ENCODE measurements at places on chromosomes 6 and 20.

- DNase-seq = no peak
Measured at GRCh38 chr6:25676775-25677174, 24.8 kb downstream of the SCGN start.

DNA sequence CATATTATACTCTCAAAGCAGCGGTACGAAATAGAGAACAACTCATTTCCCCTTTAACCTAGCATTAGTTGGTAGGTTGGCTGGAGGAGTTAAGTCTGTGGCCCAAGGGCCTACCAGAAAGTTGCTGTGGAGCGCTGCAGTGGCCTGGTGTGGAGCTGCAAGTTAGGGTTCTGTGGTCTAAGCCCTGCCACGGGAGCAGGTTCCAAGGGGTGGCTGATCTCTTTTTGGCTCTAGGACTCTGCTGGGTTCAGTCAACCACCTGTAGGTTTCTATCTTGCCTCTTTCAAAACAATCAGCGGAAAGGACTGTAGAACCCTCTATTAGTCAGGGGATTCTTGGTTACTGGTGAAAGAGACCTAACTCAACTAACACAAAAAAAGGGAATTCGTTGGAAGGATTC, 54.5 kb upstream of the TULP4 start:
- DNase-seq = no peak

DNA sequence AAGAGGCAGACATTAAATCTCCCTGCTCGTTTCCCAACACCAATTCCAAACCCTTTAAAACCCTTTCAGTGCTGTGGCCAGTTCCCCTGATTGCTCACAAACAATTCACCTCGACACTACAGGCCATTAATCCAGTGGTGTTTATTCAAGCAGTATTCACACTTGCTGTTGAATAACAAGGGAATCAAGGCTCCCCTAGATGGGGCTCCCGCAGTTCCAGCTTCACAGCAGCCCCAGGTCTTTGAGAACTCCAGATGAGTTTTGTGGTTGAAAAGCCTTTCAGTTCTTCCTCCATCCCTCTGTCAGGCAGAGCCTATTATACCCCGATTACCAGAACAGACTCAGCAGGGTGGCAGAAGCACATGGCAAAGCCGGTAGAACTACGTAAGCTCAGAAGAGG, 36.2 kb downstream of the JAG1 start:
- no peak for DNase-seq

- DNase-seq = no peak
Measured at GRCh38 chr6:29656798-29657197, at the start of gene MOG. Gene MOG (plus strand): TSS chr6:29657092. CDS start chr6:29657210, 118 bp downstream.

DNA sequence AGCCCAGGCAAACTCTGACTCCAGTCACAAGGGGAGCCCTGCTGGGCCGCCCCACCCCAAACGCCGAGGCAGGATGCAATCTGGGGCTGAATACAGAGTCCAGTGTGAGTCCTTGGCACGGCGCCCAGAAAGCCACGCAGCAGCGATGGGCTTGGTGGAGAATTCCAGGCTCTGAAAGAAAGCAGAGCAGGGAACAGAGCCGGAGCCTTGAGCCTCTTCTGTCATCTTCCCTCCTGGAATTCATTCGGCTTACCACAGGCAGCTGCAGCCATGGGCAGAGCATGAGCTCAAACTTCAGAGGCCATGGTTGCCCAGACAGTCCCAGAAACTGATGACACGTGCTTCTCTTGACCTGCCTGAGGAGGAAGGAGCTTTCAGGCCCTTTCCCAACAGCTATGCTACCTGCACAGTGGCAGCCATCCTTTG, 441.1 kb upstream of the JARID2 start:
- no peak for DNase-seq

DNA sequence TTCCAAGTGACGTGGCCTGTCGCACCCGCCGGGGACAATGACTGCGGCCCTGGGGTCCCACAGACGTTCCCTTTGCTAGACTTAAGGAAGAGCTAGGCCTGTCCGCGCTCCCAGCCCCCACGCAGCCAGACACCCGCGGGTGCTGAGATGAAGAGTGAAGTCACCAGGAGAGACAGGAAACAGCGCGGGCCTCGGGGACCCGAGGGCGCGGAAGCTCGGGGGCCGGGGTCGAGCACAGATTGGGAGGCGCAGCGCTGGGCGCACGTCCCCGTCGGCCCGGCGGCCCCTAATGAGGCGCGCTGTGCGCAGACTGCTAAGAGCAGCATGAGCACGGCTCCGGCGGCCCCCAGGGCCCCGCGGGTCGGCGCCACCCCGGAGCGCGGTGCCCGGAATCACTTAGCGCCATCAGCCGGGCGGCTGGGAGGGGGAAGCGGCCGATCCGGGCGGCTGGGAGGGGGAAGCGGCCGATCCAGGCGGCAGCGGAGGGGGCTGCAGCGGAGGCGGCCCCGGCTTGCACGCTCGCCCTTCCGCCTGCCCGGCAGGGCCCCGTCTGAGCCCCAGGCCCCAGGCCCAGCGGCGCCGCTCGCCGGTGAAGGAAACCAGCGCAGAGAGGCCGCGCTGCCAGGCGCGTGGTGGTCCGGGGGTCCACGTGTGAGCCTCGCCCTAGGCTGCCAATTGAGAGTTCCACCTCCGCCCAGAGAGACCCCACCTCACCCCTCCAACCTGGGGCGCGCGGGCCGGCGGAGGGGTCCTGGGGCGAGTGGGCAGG, 8.3 kb upstream of the AVP start:
- no peak for DNase-seq

DNA sequence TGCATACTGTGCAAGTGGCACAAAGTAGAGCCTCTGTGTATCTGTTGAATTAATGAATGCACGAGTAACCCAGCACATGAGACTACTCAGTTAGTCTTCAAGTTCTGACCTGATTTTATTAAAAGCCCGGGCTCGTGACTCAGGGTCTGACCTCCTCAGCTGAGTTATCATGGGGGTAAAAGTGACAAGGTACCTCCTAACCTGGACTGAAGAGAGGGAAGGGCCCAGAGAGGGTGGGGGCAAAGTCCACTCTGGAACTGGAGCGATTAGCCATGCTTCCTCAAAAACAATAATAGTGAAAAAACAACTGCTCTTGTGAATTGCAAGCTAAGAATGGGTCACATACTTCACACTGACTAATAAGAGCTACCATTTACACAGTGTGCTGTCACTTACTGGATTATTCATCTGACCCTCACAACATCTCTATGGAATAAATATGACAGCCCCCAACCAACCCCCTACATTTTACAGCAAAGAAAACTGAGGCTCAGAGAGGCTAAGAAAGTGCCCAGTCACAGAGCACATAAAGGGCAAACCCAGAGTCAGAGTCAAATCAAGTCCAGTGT, 26.7 kb downstream of the TRERF1 start:
- DNase-seq = no peak

DNA sequence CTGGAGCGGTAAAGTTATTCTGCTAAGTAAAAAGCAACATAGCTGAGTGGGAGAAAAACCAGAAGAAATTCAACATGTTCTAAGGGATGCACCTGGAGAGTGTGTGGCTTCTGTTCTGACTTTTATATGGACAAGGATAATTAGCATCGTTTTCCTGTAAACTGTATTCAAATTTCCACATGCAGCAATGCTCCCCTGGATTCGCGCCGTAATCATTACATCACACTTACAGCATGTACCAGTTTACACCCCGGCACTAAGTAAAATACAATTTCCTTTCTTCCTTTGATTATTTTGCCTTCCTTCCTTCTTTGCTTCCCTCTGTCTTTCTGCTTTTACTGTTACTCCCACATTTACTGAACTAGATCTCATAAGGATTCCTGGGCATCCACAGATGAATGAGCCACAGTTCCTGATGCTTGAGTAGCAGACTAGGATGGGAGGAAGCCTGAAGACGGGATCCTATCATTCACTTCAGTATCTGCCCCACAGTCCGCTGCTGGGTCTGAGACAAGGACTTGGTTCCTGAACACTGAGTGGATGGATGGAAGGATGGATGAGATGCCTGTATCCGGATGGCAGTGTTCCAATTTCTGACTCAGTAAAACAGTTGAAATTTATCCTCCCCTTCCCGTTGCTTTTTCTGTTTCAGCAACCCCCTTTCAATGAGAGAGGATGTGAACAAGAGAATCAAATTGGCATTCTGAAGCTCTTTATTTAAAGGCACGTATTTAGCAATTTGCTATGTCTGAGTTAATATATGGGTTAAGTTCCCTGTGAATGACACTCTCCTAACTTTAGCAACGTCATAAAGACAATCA, 174.6 kb downstream of the GJA10 start:
- no peak for DNase-seq

DNA sequence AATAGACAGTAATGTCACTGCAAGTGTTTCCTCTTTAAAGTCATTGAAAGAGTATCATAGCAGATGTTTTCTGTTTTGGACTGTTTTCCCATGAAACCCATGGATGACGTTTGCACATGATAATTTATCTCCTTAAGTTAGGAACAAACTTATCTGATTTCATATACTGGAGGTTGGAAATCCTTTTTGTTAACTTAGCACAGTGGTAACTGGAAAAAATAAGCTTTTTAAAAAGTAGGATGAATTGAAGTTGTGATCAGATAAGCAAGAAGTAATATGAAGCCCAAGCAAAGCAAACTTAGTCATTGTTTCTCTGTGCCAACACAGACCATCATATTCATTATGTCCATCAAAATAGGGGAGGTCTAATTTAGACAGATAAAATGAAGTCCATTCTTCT, 61.6 kb downstream of the PLCB4 start:
- DNase-seq = no peak

GRCh38 chr20:34407962-34408474, 44.9 kb downstream of the ITCH start:
- no peak for DNase-seq

DNA sequence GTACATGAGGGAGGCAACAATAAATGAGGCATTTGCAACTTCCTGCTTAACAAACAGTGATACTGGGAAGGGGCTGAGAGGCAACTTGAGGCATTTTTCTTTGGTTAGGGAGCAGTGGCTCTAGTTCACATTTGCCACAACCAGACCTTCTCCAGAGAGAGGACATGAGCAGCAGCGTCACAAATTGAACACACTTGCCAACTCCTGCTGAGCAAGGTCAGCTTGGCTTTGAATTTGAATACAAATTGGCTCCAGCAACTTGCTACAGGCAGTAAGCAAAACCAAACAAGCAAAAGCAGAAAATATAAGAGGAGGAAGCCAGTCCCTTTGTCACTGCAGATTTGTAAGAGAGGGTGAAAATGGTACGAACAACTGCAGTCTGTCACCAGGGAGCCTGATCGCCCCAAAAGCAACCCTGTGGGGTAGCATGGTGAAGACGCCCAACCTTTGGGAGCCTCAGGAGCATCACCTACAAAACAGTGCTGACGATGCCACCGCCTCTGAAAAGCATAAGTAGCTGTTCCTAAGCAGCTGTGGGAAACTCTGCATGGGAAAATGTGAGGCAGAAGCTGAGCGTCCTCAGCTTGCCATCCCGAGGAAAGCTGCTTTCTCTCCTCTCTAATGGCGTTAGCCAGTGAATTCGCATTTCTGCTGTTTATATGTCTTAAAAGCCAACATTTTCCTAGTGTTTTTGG, 378.7 kb downstream of the RNGTT start:
- peak; percentile 62 for DNase-seq

GRCh38 chr6:168514216-168514615, 73.2 kb downstream of the SMOC2 start:
- no peak for DNase-seq

DNA sequence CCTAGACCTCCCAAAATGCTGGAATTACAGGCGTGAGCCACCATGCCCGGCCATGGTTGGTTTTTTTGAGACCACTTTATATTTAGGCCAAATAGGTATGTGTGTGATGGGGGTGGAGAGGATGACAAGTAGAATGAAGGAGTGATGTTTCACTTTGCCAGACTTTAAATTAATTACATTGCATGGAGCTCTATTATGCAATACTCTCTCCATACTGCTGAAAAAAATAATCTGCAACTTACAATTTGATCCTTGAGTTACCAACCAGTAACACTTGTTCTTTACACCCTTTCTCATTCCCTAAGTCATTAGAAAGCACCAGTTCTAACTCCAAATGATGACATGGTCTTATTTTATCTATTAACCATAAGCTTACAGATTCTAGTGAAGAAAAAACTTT, 26.8 kb downstream of the GINM1 start:
- DNase-seq = no peak

DNA sequence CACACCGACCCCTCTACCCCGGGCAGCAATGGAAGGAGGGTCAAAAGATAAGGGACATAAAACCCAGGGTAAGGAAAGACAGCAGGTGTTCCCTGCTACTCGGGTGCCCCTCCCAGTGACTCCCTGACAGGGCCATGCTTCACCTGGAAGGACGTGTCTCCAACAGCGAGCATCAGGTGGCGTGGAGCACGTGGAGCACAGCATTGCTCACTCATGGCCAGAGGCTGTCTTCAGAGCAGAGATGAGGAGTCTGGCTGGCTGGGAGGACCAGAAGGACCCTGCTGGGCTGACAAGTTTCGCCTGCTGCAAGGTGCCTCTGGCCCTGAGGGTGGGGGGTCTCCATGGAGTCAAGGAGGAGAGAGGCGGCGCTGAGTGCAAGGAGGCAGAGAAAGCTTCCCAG, 15.3 kb upstream of the CDH22 start:
- no peak for DNase-seq

GRCh38 chr6:168943231-168943905, 310.3 kb downstream of the THBS2 start:
- DNase-seq = no peak

DNA sequence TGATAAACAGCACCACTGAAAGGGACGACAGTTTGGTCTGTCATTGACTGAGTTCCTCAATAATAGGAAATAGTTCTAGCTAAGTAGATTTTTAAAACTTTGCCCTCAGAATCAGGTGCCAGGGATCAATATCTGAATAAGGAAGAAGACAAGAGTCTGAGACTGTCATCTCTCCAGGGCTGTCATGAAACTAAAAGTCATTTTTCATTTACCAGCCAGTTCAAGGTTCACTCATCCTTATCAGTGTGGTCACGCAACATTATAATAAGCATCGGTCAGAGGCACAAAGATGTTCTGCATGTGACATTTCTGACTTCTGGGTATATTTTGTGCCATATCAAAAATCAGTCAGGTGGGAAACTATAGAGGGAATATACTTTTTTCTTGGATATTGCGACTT, 52.5 kb upstream of the E2F3 start:
- no peak for DNase-seq

DNA sequence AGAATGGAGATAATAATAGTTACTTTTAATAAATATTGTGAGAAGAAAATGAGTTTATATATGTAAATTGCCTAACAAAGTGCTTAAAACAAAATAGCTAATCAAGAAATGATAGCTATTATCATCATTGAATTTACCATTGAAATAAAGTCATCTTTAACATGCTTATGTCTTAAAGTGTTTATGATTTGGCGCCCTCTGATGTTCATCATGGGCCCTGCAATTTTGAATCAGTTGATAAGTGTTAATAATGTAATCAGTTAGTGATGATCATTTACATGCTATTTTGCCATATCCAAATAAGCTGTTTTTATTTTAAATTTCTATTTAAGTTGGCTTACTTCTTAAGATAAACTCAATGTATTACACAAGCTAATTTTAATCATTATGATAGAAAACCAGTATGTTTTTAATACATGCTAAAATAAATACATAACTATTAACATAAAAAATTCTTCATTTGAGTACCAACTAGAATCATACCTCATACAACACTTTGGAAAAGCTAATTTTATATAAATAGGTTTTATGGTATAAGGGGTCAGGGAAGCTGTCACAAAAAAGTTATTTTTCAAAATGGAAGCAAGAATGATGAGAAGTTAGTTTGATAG, 39.2 kb upstream of the TPD52L1 start:
- DNase-seq = no peak

Measured in vagina (tissue), 2 donors.